ENCODE measurements at places on chromosomes 16 and 17.
A peak's percentile ranks its signal among the peaks of the same experiment; 100 is the strongest.

DNA sequence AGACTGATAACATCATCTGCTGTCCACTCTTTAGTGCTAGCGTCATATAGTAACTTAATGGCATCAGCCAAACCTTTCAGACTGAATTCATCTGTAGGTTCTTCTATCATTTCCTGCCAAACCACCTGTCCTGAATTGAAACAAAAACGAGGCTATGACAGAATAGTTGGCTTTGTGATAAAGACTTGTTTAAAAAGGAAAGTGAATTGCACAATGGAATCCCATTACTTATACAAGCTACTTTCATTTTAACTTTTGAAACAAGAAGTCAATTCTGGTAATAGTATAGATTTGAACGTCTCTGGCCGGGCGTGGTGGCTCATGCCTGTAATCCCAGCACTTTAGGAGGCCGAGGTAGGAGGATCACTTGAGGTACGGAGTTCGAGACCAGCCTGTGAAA is 18.2 kb downstream of the LASP1NB start:
- H3K4me1 ChIP-seq, result 0 out of 2 replicates have a peak, but pooled peaks cover 2% of the 10 kb centered on the region
- H3K36me3 ChIP-seq, result no peaks in the 10 kb centered on the region
- H3K4me3 ChIP-seq, result no peak overlapping the region
- H3K27me3 ChIP-seq, result no peaks in the 10 kb centered on the region
- peak; percentile 37 for DNase-seq

DNA sequence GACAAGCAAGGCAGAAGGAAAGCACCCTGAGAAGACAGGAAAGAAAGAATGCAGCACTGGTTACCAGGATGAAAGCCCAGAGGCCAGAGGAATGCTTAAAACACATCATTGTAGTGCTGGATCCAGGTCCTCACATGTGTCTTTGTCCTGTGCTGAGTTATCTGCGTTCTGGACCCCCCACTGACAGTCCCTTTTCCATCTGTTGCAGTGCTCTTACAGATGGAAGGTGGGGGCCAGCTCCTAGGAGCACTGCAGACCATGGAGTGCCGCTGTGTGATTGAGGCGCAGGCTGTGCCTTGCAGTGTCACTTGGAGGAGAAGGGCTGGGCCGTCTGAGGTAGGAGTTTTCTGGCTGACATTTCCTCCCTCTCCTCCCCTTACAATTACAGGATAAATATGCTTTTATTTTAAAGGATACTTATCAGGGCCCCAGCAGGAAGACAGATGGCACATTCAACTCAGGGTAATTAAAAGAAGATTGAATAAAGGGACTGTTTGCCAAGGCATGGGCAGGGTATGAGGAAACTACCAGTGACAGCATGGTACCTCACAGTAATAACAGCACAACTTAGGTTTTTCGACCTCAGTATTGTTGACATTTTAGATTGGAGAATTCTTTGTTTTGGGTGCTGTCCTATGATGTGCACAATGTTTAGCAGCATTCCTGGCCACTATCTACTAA is 3.0 kb downstream of the EME1 start:
- no peak overlapping the region for H3K4me3 ChIP-seq
- no peak overlapping the region for H3K27ac ChIP-seq
- peaks cover 15% of the 10 kb centered on the region for H3K36me3 ChIP-seq
- H3K4me1 ChIP-seq, result no peaks in the 10 kb centered on the region

DNA sequence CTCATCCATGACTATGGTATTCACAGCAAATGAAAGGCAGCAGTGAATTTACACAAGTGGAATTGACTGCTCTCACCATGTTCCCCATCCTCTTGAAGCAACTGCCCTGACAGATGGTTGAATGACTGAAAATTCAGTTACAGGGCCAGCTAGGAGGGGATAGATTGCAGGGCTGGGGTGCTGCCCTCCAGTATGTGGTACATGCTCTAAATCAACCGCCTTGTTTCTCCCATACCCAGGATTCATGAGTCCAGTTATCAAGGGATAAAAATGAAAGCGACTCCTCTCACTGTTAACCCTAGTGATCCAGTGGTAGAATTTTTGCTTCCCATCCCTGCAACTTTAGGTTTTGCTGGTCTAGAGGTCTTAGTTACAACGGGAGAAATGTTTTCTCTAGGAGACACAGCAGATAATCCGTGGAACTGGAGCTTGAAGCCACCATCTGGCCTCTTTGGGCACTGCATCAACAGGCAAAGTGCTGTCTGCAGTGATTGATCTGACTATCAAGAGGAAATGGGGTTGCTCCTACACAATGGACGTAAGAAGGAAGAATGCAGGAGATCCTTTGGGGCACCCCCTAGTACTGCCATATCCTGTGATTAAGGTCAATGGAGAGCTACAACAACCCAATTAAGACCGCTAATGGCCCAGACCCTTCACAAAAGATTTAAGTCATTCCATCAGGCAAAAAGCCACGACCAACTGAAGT is 32.0 kb downstream of the SCPEP1 start:
- H3K27ac ChIP-seq, result no peak overlapping the region
- H3K36me3 ChIP-seq, result no peaks in the 10 kb centered on the region
- peaks cover 3% of the 10 kb centered on the region for H3K27me3 ChIP-seq
- DNase-seq, result peak; percentile 47
- H3K4me3 ChIP-seq, result no peak overlapping the region

- peaks cover 10% of the 10 kb centered on the region for H3K36me3 ChIP-seq
- no peaks in the 10 kb centered on the region for H3K27me3 ChIP-seq
- peaks cover 8% of the 10 kb centered on the region for H3K4me1 ChIP-seq
- H3K27ac ChIP-seq, result no peak overlapping the region
These were observed 36.4 kb downstream of the SEC14L1 start for GRCh38 chr17:77177002-77177741.

DNA sequence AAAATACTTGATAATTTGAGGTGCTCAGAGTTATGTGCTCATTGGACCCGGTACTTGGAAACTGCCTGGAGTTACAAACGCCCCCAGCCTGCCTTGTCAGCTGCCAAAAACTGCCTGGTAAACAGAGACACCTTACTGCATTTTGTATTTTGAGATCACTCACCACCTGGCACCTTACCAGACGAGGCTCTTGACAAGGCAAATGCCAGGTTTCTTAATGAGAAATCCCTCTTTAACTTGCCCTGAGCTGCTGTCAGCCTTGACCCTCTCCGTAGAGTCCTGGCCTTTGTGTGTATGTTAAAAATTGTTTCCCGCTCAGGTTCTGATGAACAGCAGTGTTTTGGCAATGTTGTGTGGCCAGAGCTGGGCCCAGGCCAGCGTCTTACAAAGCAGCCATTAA is 28.8 kb downstream of the SYT17 start:
- no peak overlapping the region for H3K27ac ChIP-seq
- H3K27me3 ChIP-seq, result no peaks in the 10 kb centered on the region
- no peaks in the 10 kb centered on the region for H3K36me3 ChIP-seq
- H3K4me1 ChIP-seq, result 0 out of 2 replicates have a peak, but pooled peaks cover 2% of the 10 kb centered on the region
- H3K4me3 ChIP-seq, result no peak overlapping the region
- DNase-seq, result no peak

DNA sequence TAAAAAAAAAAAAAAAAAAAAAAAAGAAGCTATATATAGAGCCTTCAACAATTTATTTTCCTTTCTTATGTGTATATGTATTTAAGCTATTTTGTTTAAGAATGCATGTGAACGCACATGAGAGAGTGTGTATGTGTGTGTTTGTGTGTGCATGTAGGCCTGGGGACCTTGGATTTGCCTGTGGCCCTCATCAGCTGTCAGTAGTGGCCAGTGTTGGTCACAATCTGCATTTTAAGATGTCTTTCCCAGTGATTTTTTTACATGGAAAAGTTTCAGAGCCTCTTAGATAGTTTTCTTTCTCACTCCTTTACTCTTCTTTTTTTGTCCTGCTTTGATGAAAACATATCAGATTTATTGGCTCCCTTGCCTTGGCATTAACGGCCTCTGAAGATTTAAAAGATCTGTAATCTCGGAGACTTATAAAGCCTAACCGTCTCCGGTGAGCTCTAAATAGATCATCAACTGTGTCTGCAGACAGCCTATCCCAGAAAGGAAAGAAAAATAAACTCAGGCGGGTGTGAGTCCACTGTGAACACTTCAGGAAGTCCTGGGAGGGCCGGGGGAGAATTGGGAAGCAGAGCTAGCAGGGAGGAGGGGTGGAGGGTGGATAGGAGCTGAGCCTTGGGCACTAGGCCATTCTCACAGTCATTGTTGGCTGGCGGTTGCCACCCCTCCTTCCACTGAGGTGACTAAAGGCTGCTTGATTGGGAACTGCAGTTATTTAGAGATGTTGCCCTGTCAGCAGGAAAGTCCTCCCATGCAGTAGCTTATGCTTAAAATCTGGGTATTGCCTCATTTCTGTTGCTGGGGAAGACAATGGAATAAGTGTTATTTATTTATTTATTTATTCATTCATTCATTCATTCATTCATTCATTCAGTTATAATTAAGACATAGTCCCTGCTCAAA is 86.8 kb downstream of the WWP2 start:
- peaks cover 12% of the 10 kb centered on the region for H3K4me1 ChIP-seq
- peak; percentile 96 for DNase-seq
- peak overlapping the region; percentile 69 for H3K27ac ChIP-seq

DNA sequence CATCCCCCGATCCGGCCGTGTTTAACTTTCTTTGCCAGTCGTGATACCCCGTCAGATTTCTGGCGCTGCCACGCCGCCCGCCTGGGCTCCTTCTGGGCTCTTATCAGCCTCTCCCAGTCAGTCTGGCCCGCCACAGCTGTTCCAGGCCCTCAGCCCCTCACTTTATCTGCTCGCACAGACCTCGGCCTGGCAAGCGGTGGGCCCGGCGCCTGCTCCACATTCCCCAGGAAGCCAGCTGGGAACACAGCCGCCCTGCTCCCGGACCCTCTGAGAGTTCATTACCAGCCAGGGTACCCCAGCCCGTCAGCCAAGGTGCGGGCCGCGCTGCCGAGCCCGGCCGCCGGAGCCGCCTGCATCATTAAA is 157.5 kb downstream of the ZNF423 start:
- H3K4me1 ChIP-seq, result no peaks in the 10 kb centered on the region
- DNase-seq, result no peak
- peaks cover 35% of the 10 kb centered on the region for H3K27me3 ChIP-seq

DNA sequence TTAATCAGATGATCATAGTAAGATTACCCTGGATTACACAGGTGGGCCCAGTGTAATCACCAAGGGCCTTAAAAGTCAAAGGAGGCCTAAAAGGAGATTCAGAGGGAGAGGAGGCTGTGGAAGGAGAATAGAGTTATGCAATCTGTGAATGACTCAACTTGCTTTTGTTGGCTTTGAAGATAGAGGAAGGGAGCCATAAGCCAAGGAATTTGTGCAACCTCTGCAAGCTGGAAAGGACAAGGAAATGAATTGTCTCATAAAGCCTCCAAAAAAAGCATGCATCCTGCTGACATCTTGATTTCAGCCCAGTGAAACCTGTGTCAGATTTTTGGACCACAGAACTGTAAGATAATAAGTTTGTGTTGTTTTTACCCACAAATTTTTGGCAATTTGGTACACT is 109.6 kb downstream of the CNTNAP4 start:
- H3K36me3 ChIP-seq, result no peaks in the 10 kb centered on the region
- no peak overlapping the region for H3K27ac ChIP-seq
- no peaks in the 10 kb centered on the region for H3K27me3 ChIP-seq
- DNase-seq, result no peak
- no peak overlapping the region for H3K4me3 ChIP-seq
- no peaks in the 10 kb centered on the region for H3K4me1 ChIP-seq

GRCh38 chr17:57514614-57515013 is 230.5 kb downstream of the CCDC182 start:
- no peaks in the 10 kb centered on the region for H3K36me3 ChIP-seq
- DNase-seq, result no peak
- H3K4me1 ChIP-seq, result peaks cover 14% of the 10 kb centered on the region
- H3K27ac ChIP-seq, result no peak overlapping the region

- no peak for DNase-seq
- no peaks in the 10 kb centered on the region for H3K36me3 ChIP-seq
- peaks cover 9% of the 10 kb centered on the region for H3K27me3 ChIP-seq
These were observed 5.6 kb upstream of the STX1B start for GRCh38 chr16:31016018-31016417.

GRCh38 chr16:85086347-85087291 is 25.7 kb downstream of the CIBAR2 start:
- peak; percentile 46 for DNase-seq
- H3K27me3 ChIP-seq, result no peaks in the 10 kb centered on the region
- H3K27ac ChIP-seq, result no peak overlapping the region
- H3K36me3 ChIP-seq, result peaks cover 3% of the 10 kb centered on the region

DNA sequence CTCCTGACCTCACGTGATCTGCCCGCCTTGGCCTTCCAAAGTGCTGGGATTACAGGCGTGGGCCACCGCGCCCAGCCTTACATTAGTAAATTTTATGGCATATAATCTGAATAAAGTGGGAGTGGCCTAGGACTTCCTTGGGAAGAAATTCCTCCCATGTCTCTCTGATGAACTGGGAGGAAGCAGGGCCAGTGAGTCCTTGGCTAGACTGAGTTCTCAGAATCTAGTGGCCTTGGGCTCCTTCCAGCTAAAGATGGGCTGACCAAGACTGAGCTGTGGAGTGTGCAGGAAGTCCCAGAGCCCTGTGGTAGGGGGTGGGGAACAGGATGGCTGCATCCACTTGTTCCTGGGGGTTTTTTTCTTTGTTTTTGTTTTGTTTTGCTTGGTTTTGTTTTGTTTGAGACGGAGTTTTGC is 10.0 kb upstream of the NAGLU start:
- H3K27ac ChIP-seq, result peak overlapping the region; percentile 65
- H3K4me3 ChIP-seq, result no peak overlapping the region
- H3K27me3 ChIP-seq, result no peaks in the 10 kb centered on the region
- peaks cover 36% of the 10 kb centered on the region for H3K4me1 ChIP-seq
- peaks cover 2% of the 10 kb centered on the region for H3K36me3 ChIP-seq

DNA sequence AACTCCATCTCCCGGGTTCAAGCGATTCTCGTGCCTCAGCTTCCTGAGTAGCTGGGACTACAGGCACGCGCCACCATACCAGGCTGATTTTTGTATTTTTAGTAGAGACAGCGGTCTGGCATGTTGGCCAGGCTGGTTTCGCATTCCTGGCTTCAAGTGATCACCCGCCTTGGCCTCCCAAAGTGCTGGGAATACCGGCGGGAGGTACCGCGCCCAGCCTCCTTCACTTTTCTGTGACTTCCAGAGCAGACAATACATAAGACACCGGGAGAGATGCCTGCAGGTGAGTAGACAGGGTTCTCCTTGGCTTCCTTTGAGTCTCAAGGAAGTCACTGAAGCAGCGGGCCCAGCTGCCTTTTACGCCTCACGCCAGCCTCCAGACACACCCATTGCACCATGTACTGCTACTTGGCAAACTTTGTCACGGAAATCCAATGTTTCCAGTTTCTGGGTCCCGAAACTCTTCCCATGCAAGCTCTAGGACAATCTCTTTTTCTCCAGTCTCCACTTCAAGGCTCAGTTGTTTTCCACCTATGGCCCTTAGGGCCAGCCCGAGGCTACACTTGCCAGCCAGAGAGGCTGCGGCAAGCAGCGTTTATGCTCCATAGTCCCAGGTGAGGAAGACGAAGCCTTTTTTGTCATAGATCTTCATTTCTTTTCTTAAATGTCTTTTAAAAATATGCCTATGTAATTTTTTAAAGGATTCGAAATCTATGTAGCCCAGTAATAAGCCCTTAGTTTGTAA is 886 bp upstream of the OR1F1 start:
- no peak overlapping the region for H3K4me3 ChIP-seq
- DNase-seq, result no peak
- H3K27ac ChIP-seq, result no peak overlapping the region
- no peaks in the 10 kb centered on the region for H3K36me3 ChIP-seq

- H3K4me1 ChIP-seq, result peaks cover 12% of the 10 kb centered on the region
- H3K4me3 ChIP-seq, result no peak overlapping the region
- H3K27ac ChIP-seq, result no peak overlapping the region
- DNase-seq, result no peak
- no peaks in the 10 kb centered on the region for H3K27me3 ChIP-seq
These were observed 21.4 kb upstream of the MAP3K14 start for GRCh38 chr17:45338023-45338781.

- no peaks in the 10 kb centered on the region for H3K4me1 ChIP-seq
- no peaks in the 10 kb centered on the region for H3K27me3 ChIP-seq
- H3K4me3 ChIP-seq, result no peak overlapping the region
- no peak overlapping the region for H3K27ac ChIP-seq
- no peaks in the 10 kb centered on the region for H3K36me3 ChIP-seq
- peak; percentile 33 for DNase-seq
These were observed 770.8 kb upstream of the SOX9 start for GRCh38 chr17:71349908-71350600.

Data from IMR-90 (cell line).